ENCODE measurements at places on chromosomes 6 and 20.

GRCh38 chr20:50582591-50583234 is 72.5 kb downstream of the PTPN1 start:
- no peak for DNase-seq

DNA sequence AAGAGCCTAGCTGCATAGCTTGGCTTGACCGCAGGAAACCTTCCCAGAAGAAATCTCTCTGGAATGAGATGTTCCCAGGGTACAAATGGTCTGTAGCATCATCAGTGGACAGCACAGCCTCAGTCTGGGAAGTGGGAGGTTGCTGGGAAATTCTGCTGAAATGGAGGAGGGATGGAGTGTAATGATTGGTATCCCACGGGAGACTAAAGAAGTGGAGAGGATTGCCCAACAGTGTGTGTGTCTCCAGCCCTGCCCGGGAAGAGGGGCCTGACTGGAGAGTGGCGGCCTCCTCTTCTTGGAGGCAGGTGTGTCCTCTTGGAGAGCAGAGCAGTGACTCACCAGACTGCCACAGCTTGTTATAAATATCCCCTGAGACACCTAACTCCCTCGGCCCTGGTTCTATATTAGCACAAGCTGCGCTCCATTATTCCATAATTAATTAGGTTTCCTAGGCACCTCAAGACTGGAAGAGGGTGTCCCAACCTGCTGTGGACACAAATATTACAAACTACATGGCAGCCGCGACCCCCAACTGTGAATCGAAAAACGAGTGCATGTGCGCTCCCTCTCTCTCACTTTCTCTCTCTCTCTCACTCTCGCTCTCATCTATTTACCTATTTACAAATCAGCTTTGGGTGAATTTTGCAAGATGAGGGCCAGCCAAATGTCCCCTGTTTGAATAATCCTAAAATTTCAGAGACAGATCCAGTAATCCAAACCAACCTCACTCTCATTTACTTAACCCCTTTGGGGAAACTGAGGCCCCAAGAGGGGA is 68.8 kb downstream of the FGD2 start:
- peak; percentile 55 for DNase-seq

DNA sequence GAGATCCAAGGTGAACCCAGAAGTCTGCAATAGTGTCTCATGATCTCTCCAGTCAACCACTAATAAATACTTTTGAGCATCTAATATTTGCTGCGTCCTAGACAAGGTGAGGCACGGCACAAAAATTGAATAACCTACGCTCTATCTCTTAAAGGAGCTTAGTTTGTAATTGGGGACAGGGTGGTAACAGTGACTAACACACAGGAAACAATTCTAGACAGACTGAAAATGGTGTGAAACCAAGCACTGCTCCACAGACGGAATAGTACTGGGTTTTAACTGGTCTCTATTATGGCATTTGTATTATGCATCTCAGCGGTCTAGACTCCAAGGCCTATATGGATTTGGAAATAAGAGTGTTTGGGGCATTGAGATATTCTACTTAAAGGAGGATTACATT is 120.1 kb downstream of the CLIC5 start:
- DNase-seq: no peak

- DNase-seq: peak; percentile 11
Measured at GRCh38 chr20:40654876-40655275, 34.2 kb downstream of the MAFB start.

- no peak for DNase-seq
Measured at GRCh38 chr6:37502703-37503291, 3.1 kb upstream of the CCDC167 start.

DNA sequence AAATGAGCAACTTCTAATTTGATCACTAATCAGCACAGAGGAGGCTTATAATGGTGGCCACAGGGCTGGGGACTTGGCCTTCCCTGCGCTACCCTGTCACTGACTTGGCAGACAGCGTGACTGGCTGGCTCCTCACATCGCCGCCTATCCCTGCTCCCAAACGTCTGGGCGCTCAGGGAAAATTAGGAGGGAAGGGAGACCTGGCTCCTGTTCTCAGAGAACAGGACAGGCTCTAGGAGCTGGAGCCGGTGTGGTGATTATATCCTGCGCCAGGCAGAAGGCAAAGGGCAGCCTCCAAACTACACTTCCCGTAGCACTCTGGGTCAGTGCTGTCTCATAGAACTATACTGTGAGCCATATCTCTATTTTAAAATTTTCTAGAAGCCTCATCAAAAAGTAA is 53.4 kb downstream of the VEGFA start:
- no peak for DNase-seq

GRCh38 chr20:8183526-8183925 is 51.5 kb downstream of the PLCB1 start:
- peak; percentile 33 for DNase-seq

DNA sequence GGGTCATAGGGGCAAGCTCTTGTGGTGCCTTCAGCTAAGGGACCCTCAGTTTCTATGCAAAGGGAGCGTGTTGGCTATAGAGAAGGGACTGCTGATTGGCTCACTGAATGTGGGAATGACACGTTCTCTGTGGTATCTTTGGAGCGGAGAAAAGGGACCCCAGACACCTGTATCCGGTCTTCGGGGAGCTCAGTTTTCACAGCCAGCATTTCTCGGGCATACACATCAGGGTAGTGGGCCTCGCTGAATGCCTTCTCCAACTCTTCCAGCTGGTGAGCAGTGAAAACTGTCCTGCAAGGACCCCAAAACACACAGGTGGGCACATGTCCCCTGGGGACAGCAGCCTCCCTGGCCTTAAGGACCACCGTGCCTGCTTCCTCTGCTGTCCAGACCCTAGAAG is 3.3 kb downstream of the VSX1 start:
- no peak for DNase-seq

DNA sequence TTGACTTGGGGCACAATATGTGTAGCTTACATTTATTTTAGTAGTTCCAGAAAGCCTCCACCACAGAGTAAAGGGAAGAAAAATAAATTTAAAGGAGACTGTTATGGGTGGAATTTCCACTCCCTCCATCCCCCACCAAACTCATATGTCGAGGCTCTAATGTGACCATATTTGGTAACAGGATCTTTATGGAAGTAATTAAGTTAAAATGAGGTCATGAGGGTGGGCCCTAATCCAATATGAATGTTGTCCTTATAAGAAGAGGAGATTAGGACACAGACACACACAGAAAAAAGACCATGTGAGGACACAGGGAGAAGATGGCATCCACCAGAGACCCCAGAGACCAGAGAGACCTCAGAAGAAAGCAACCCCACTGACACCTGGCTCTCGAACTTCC is 189.7 kb downstream of the EDN1 start:
- peak; percentile 63 for DNase-seq

DNA sequence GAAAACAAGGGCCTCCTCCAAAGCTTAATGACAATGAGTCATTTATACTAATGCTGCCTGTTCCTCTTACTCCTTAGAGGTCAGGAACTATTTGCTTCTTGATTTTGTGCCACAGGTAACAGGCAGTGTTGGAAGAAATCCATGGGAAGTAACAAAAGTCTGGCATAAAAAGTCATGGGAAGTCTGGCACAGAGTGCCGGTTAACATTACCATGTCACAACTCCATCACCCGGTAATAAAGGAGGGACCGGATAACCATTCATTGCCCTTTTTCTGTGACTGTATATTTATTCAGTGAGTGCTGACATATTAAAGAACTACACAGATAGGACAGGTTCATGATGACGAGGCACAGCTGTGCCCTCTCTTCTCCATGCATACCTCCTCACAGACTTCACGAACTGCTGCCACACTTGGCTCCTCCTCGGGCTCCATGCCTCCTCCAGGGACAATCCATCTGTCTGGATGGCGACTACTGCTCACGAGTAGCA is 50.9 kb downstream of the NUDT3 start:
- no peak for DNase-seq

- no peak for DNase-seq
Measured at GRCh38 chr6:24761193-24761835, 13.4 kb upstream of the GMNN start.

- no peak for DNase-seq
Measured at GRCh38 chr6:150720774-150721233, 121.1 kb downstream of the PLEKHG1 start.

DNA sequence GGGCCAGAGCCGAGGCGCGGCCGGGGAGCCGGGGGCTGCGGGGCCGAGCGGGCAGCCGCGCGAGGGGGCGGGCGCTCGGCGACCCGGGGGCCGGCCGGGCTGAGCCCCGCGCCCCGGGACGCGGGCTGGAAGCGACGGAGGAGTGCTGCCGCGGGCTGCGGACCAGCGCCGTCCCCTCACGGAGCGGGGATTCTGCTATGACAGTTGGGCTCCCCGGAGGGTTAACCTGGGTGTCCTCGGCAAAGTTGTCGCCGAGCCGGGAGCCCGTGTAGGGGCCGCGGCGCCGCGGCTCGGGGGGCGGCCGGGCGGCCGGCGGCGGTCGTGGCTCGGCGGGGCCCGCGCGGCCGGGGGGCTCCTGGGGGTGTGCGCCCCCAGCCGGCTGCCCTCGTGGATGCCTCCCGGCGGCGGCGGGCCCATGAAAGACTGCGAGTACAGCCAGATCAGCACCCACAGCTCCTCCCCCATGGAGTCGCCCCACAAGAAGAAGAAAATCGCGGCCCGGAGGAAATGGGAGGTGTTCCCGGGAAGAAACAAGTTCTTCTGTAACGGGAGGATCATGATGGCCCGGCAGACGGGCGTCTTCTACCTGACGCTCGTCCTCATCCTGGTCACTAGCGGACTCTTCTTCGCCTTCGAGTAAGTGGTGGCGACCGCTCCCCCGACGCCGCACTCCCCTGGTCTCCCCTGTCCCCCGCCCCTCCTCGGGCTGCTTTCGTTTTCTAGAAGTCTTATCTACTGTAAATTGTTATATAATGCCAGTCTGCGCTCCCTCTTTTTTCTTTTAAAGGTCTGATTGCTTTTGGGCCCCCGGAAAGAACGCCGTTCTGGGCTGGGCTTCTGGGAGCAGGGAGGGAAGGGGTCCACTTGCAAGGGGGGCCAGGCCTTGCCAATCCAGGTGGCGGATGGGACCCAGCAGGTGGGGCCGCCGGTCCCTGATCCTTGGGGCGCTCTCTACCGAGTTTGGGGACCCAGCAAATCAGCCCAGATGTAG is 936 bp downstream of the ZDHHC14 start:
- no peak for DNase-seq

DNA sequence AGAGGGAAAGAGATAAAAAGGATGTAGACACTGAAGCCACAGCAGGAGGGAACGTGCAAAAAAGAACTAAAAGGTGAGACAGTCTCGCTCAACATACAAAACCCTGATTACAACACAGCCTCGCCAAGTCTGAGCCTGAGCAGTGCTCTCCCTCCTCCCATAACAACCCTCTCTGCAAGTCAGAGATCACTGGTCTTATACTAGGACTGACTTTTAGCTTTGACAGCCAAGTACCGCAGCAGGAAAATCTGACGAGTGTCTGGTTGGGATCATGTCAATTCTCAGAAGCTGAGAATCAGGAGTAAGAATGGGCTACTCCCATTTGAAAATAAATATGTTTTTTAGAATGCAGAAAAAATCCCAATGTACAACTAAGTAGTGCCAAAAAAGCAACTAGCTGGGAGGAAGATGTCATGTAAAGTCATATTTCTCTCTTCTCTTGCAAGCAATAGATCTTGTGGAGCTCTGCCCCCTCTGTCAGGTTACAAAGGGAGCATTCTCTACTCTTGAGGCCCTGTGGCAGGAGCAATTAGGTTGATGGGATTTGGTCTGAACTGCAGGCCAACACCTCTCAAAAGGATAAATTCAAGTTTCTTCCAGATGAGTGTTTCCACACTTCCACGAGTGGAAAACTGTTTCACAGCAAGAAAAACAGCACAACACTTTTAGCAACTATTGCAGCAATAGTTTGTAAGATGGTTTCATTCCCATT is 118.9 kb upstream of the COL21A1 start:
- DNase-seq: no peak

DNA sequence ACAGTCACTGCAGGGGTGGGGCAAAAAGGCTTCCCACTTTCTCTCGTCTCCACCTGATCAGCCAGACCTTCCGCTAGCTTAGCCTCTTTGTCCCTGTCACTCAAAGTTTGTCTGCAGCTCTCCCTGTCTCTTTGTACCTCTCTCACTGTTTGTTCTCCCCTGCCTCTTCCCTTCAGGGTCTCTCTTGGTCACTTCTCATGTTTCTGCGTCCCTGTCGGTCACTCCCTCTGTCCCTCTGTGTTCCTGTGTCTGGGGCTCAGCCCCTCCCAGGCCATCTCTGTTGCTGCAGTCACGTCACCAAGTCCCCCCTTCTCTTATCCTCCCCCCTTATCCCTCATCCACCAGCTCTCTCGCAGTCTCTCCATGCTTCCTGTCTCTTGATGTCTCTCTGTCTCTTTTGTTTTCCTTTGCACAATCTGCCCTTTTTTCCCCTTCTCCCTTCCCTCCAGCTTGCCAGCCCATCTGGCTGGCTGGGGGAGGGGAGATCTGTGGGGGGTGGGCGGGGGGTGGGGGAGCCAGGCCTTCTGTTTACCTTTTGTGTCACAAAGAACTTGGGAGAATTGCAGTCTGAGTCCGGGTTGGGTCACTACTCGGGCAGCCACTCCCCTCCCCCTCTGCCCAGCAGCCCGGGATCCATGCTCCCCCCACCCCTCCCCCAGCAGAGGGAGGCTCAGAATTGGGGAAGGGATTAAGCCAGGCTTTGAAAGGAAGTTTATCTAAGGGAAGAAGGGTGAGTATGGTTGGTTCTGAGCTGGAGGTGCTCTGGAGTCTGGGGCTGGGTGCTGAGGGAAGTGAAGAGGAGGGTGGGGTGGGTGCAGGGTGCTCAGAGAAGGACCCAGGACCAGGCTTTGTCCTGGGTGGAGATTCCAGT is 32.3 kb downstream of the FOXP4 start:
- DNase-seq: no peak

DNA sequence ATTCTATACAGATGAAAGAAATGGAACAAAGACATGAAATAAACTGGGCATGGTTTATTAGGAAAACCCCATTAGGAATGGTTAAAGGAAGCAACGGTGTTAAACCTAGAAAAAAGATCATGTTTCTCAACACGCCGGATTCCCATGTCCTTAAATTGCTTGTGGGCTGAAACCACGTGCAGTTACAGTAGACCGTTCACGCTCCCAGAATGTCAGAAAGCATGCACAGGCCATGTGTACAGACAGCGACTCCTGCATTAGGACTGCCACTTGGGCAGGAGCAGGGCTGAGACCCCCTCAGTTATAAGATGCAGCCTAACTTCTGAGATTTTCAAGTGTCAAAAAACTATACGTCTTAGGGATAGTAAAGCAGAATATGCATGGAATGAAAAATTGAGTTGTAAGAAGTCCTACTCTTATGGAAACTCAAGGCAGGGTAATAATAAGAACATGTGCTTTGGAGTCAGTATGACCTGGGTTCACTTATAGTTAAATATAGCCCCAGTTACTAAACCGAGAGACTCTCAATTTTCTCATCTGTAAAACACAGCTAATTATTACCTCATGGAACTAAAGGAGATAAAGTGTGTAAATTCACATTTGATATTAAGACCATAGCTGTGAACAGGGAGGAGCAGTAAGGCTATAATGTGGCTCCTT is 174.0 kb upstream of the UST start:
- DNase-seq: no peak

- DNase-seq: no peak
Measured at GRCh38 chr20:57445298-57445697, 54.1 kb downstream of the RBM38 start.

DNA sequence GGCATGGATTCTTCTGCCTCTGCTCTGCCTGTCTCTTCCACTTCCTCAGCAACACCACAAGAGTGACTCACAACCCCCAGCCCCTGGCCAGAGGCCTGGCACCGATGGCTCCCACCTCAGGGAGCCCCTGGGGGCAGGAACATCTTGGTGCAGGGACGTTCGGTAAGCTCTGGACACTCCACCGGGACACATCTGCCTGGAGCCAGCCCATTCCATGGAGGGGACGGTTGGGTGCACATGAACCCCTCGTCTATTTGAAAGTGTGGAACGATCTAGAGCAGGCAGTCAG is 246.5 kb downstream of the ERMARD start:
- DNase-seq: no peak
